GM23248 (cell line): ENCODE measurements at places on chromosomes 7 and 10.
A peak's percentile ranks its signal among the peaks of the same experiment; 100 is the strongest.

GRCh38 chr7:79862447-79863210 is 272.0 kb upstream of the GNAI1 start:
- DNase-seq = no peak

DNA sequence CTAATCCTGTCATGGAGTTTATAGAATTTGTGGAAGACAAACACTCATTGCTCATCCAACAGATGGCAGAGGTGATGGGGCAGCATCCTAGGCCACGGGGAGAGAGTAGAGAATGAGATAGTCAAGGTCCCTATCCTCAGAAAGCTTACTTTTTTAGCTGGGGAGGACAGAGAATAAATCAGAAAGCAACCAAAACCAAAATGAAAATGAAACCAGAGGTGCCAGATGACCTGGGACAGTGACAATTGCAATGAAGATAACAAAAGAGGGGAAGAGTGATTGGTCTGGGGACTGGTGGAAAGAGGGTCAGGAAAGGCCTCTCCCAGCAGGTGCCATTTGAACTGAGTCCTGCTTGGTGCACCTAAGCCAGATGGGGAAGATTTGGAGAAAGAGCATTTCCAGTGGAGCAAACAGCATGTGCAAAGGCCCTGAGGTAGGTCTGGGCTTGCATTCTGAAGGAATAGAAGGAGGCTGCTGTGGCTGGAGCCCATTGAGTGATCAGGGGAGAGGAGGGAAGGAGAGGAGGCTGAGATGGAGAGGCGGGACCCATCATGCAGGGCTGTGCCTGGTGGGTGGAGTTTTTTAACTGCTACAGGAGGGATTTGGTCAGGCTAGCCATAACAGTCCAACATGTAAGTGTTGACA is 164.1 kb downstream of the RPS24 start:
- no peak for DNase-seq

- no peak for DNase-seq
Measured at GRCh38 chr7:99840136-99840869, 12.5 kb downstream of the CYP3A43 start.

DNA sequence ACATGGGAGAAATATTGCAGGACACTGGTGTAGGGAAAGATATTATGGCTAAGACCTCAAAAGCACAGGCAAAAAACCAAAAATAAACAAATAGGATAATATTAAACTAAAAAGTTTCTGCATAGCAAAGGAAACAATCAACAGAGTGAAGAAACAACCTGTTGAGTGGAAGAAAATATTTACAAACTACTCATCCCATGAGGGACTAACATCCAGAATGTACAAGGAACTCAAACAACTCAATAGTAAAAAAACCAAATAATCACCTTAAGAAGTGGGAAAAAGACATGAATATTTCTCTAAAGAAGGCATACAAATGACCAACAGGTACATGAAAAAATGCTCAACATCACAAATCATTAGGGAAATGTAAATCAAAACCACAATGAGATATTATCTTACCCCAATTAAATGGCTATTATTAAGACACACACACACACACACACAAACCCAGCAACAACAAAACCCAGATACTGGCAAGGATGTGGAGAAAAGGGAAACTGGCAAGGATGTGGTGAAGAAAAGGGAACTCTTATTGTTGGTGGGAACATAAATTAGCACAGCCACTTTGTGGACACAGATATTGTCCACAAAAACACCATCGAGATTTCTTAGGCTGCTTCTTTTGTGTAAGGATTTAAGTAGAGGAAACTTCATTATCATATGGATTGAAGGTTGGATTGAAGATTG is 9.8 kb upstream of the RAB18 start:
- no peak for DNase-seq

DNA sequence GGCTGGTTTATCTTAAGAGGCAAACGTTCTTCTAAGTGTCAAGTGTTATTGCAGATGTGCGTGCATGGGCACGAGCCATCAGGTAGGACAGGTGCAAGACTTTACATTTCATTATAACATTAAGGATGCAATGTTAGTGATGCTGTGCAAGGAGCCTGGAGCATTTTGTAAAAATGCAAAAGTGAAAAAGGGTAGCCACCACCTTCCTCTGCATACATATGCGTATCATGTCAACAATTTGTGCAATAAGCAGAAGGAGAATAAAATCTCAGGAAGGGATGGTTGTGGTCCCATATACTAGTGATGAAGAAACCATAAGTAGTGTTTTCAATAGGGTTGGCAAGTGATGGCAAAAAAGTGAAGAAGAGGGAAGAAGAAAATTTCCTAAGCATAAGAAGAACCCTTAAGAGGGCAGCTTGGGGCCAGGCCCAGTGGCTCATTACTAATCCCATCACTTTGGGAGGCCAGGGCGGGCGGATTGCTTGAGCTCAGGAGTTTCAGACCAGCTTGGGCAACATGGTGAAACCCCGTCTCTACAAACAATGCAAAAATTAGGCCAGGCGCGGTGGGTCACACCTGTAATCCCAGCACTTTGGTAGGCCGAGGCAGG is 7.5 kb downstream of the PIK3AP1 start:
- no peak for DNase-seq

GRCh38 chr7:29322023-29322712 is 127.6 kb downstream of the CHN2 start:
- DNase-seq = no peak

DNA sequence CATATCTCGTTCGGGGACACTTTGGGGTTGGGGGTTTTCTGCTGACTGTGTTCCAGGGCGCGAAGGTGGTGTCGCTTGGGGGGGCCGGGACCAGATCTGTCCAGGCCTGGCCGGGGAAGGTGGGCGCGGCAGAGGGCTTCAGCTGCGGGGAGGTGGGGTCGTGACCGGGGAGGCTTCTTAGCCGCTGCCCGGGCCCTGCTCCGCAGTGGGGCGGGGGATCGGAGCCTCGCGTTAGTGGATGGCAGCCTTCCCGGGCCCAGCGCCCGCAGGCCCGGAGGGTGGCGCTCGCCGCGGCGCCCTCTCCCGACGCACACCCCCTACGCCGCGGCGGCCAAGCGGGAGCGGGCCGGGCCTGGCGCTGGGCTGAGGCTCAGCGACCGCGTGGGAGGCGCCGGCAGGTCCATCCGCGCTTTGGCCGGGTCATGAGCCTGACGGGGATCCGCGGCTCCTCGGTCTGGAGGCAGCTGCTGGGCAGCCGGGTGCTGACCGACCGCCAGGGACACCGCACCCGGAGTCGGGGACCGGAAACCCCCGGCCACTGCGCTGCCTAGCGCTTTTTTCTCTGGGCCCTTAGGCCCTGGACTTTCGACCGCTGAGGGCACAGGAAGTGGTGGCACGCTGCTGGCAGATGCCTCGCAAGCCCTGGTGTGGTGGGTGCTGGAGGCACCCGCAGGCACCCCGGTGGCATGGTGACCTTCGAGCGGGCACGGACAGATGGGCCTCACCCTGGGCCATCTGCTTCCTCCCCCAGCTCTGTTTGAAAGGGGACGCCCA is 1.2 kb downstream of the AGAP3 start:
- DNase-seq = peak; percentile 84

DNA sequence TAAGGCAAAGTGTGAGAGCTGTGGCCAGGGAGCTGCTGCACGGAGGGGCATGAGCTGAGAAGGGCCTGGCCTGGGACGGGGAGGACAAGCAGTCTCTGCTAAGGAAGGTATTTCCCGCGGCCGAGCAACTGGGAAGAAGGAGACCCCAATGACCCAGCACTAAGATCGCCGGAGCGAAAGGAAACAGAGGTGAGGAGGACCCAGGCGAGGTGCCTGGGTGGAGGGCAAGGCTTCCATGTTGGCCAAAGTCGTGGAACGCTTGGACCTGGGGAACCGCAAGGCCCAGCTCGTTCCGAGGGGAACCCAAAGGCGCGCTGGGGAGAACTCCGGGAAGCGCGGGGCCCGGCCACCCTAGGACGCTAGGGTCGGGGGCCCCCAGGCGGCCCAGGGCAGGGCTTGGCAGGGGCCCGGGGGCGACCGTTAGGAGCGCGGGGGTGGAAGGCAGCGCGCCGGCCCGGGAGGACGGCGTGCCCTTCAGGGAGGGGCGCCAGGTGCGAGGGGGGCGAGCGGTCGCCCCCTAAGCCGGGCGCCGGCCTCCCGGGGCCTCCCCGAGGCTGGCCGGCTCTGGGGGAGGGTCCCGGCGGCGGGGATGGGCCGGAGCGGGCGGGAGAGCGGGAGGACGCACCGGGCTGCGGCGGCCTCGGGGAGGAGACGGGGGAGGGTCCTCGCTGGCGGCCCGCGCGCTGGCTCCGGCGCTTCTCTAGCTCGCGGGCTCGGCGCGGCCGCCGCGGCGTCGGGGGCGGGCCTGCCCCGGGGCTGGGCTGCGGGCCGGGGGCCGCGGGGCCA is 545 bp downstream of the GIGYF1 start:
- peak; percentile 52 for DNase-seq

DNA sequence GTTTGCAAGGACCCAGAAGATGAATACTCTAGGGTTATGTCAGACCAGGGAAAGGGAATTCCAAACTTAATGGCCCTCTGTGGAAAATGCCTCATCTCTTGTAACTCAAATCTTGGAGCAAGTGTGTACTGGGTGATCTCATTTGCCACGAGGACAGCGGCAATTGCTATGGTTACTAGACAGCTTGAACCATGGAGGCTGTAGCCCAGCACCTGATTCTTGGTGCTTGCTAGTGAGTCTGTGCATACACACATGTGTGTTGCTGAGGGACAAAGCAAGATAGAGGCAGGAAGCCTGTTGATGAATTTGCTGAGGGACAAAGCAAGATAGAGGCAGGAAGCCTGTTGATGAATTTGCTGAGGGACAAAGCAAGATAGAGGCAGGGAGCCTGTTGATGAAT is 58.6 kb upstream of the FEZF1 start:
- no peak for DNase-seq

DNA sequence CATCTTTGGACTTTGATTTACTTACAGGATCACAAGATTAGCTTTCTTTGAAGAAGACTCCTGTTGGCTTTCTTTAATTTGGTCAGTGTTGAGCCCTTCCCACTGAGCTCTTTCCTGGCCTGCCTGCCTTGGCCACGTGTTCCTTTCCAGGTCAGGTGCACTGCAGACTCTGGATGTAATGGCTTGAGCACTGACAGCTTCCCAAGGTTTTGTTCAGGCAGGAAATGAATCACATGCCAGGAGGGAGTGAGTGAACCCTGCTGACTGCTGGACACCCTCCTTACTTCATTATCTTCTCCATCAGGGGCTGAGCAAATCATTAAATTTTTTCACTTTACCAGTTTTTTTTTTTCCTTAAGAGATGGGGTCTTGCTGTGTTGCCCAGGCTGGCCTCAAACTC is 29.8 kb downstream of the SNX10 start:
- DNase-seq = no peak

DNA sequence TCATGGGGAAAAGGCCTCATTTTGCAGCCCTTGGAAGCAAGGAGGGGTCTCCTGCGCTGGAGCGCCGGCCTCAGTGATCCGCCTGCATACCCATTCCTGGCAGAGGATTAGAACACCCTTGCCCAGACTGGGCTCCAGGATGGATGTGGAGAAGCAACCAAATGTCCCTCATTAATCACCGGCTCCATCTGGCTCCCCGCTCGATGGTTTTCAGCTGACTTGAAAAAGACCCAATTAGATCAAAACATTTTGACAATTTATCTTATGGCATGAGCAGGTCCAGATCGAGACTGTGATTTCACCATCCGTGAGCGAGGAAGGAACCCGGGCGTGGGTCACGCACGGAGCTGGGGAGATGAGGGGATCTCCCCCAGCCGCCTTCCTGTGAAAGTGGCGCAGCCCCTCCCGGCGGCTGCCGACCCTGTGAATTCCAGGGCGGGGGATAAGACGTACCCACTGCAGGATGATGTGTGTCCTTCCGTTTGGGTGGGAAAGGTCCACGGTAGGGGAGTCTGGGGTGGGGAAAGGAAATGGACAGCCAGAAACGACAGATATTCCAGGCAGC is 141.6 kb downstream of the EMX2 start:
- no peak for DNase-seq

DNA sequence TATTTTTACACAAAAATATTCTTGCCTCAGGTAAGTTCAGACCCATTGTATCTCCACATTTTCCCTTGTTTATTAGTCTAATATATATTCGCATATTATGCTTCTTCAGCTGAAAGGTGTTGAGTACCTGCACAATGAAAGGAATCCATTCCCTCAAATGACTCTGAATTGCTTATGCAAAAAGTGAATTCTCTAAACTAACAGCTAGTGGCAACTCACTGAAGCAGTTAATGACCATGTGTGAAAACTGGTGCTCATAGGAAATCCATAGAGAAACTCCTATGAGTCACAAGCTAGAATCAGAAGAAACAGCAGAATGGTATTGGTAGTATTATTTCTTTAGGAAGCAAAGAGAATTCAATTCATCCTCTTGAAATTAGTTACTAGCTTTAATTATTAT is 33.5 kb upstream of the RNF148 start:
- no peak for DNase-seq

GRCh38 chr7:107125475-107125874 is 43.3 kb upstream of the HBP1 start:
- DNase-seq = no peak

GRCh38 chr10:65090991-65091390 is 1569.8 kb downstream of the REEP3 start:
- no peak for DNase-seq

DNA sequence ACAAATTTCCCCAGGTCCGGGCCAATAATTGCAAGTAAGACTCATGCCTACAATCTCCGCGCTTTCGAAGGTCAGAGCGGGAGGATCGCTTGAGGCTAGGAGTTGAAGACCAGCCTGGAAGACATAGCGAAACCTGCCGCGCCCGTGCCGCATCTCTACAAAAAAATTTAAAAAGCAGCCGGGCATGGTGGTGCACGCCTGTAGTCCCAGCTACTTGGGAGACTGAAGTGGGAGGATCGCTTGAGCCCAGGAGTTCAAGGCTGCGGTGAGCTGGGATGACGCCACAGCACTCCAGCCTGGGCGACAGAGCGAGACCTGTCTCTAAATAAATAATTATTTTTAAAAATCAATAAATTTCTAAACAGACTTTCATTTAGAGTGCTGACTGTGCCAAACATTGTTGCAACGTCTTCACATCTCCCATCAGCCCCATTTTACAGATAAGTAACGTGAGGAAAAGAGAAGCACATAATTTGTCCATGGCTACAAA is 494 bp upstream of the CFAP43 start:
- DNase-seq = no peak

- no peak for DNase-seq
Measured at GRCh38 chr7:151920488-151920887, 35.8 kb upstream of the GALNTL5 start.

DNA sequence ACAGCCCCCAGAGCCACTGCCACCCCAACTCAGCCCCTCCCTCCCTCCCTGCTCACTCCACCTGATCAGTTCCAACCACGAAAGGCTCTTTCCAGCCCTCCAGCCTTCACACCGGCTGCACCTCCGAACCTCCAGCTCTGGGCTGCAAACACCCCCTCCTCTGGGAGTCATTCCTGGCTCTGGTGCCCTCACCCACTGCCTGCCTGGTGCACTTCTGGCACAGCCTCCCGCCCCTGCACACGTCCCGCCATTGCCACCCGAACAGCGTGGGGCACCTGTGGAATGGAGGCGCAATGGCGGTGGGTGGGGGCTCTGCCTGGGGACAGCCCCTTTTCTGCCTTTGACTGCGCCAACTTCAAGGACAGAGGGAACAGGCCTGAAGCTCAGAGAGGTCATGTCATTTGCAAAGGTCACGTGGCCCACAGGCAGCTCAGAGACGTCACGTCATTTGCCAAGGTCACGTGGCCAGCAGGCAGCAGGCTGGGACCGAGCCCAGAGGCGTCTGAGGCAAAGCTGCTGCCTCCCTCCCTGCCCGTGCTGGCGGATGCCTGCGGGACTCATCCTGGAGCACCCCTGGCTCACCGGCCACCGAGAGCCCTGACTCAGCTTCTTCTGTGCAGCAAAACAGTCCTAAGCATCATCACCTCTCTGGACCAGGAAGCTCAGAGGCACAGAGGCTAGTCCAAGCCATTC is 76.0 kb upstream of the DNAAF5 start:
- DNase-seq = no peak
